ENCODE measurements at places on chromosomes 4 and X. TPM values are rescaled to one million over a fixed set of nuclear protein-coding genes. Genes with fewer than 3 reads are reported as not detected.

DNA sequence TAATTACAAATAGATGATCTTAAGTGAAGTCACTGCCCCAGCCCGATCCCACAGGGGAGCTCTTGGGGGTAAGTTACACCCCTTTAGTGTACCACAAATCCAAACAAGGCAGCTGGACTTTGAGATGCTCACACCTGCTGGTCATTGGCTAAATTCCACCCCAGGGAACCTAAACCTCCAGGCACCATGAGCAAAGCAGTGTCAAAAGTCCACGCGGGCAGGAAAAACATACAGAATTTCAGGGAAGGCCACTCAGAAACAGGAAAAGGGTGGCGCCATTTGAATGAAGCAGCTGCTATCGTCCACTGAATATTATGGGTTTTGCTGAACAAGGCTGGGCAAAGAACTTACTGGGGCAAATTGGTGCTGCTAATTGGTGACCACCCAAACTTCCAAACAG, 30.9 kb downstream of the SUPT20HL1 start:
- H3K27ac ChIP-seq, result no peak overlapping the region
- H3K4me1 ChIP-seq, result no peaks in the 10 kb centered on the region
- H3K4me3 ChIP-seq, result no peak overlapping the region
- no peaks in the 10 kb centered on the region for H3K36me3 ChIP-seq

DNA sequence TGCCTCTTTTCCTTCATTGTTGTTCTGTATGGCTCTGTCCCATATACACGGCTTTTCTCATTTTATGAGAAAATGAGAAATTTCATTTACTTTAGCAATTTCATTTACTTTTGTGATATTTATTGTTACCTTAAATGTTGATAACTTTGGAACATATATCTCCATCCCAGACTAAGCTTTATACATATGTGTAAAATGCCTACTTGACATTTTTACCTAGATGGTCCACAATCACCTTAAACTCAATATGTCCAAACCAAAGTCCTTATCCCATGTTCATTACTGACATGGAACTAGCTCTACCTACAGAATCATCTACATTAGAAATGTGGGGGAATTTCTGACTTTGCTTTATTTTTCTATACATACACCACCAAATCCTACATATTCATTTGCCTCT, 590.5 kb upstream of the CT83 start:
- no peak overlapping the region for H3K27ac ChIP-seq
- no peaks in the 10 kb centered on the region for H3K36me3 ChIP-seq
- no peak overlapping the region for H3K4me3 ChIP-seq

DNA sequence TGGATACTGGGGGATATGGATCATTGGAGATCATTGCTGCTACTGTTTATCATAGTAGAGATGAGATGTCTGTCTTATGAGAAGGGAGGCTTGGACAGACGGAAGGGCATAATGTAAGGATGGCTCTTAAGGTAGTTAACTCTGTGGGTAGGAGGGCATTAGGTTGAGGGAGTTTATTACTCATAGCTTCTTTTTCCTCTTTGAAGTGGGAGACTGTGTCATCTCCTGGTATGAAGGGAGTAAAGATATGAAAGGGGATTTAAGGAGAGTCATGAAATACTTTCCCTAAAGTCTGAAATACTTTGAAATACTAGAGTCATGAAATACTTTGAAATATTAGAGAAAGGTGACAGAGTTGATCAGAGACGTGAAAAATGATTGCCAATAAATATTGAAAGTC, 255.5 kb upstream of the PITX2 start:
- H3K27ac ChIP-seq, result no peak overlapping the region
- no peaks in the 10 kb centered on the region for H3K4me1 ChIP-seq
- H3K36me3 ChIP-seq, result no peaks in the 10 kb centered on the region
- no peak overlapping the region for H3K4me3 ChIP-seq

DNA sequence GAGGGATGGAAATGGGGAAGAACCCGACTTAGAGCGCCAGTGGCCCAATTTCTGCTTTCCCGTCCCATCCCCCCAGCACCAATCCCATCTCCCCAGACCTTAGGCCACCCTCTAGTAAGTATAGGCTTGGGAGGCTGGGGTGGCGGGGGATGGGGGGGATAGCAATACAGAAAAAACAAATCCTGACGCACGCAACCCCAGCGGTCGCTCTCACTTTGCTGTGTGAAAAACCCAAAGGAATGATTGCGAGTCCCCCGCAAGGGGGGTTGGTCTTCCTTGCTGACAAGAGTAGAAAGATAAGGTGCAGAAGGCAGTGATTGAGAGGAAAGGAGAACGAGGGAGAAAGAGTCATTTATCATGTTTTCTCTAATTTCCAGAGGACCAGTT, 863 bp downstream of the CPE start:
- DNase-seq, result peak; percentile 47
- no peak overlapping the region for H3K27ac ChIP-seq
- no peak overlapping the region for H3K4me3 ChIP-seq
- H3K4me1 ChIP-seq, result peaks cover 5% of the 10 kb centered on the region

GRCh38 chr4:10120943-10121567, 4.5 kb upstream of the WDR1 start:
- DNase-seq, result peak; percentile 56
- H3K4me3 ChIP-seq, result no peak overlapping the region
- peak overlapping the region; percentile 42 for H3K27ac ChIP-seq
- H3K4me1 ChIP-seq, result no peaks in the 10 kb centered on the region

DNA sequence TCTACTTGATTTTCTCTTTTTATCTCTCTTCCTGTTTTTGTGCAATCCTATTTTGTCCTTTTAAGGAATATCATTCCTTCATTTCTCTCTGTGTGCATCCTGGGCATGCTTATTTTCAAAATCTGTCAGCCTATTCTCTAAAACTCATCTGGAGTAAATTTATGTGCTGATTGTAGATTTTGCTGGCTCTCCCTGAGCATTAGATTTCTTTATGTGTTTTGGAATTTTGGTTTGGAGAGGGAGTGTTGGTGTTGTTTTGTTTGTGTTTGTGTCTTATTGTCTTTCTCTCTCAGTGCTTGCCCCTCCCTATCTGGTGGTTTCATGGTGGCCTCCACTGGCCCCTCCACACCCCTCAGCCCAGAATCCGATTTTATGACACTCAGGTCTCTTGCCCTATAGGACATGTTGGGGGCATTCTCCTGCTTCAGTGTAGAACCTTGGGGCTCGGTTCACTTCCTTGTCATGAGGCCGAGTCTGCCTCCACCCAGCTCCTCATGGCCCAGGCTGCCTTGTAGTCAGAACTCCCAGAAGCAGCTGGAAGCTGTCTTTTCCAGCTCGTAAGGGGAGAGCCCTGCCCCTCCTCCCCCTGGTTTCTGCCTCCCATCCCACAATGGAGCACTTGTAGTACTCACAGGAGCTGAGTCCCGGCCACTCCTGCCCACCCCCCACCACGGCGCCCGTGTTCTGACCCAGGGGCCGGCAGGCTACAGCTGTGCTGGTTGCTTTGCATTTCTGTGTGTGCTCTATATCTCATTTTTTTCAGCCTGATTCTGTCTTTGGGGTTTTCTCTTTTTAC, 24.5 kb upstream of the PJA1 start:
- peaks cover 11% of the 10 kb centered on the region for H3K27me3 ChIP-seq
- H3K4me1 ChIP-seq, result peaks cover 7% of the 10 kb centered on the region
- H3K4me3 ChIP-seq, result no peak overlapping the region
- no peak overlapping the region for H3K27ac ChIP-seq
- peak; percentile 96 for DNase-seq

- peaks cover 10% of the 10 kb centered on the region for H3K27me3 ChIP-seq
- H3K4me3 ChIP-seq, result no peak overlapping the region
- no peak overlapping the region for H3K27ac ChIP-seq
- no peak for DNase-seq
- H3K36me3 ChIP-seq, result no peaks in the 10 kb centered on the region
Observed at GRCh38 chrX:42771506-42772335, 6.2 kb downstream of the PPP1R2C start.

- no peak overlapping the region for H3K27ac ChIP-seq
- H3K4me3 ChIP-seq, result no peak overlapping the region
Observed at GRCh38 chr4:152997288-152997687, 61.2 kb downstream of the FHDC1 start.

- H3K36me3 ChIP-seq, result no peaks in the 10 kb centered on the region
- DNase-seq, result no peak
- no peak overlapping the region for H3K4me3 ChIP-seq
- no peak overlapping the region for H3K27ac ChIP-seq
- H3K4me1 ChIP-seq, result no peaks in the 10 kb centered on the region
- peaks cover 6% of the 10 kb centered on the region for H3K27me3 ChIP-seq
Observed at GRCh38 chrX:117429501-117429900, 687.1 kb downstream of the KLHL13 start.

- no peak for DNase-seq
- no peak overlapping the region for H3K4me3 ChIP-seq
- H3K27ac ChIP-seq, result no peak overlapping the region
- no peaks in the 10 kb centered on the region for H3K36me3 ChIP-seq
Observed at GRCh38 chrX:129771266-129771995, 8.3 kb upstream of the SASH3 start.

DNA sequence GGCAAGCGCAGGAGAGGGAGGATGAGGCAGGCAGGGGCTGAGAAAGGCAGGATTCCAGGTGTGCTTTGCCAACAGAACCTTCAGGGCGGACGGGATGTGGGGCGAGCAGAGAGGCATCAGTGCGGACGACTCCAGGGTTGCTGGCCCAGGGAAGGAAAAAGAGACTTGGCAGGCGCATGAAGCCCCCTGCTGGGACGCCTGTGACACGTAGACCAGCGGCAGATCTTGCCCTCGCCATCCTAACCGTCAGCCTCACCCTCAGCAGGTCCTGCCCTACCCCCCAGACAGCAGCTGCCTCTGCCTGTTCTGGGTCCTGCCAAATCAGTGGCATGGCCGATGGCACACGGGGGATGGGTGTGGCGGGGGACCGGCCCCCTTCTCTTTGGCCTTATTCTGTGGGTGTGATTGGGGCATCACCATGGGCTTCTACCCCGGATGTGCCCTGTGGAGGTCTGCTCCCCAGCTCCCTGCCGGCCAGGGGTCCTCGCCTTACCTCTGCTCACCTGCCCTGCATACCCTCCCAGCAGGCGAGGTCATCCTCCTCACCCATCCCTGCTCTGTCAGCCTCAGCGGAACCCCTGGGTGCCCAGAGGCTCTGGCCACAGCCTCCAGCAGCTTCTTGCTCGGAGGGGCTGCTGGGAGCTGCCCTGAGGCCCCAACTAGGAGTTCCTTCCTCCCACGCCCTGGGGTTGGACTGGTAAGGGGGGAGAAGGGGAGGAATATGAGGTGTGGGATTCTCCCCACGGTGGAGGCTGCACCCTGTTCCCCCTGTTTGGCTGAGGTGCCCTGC, 2.9 kb upstream of the SH3BP2 start:
- H3K4me3 ChIP-seq, result no peak overlapping the region
- peaks cover 2% of the 10 kb centered on the region for H3K4me1 ChIP-seq

DNA sequence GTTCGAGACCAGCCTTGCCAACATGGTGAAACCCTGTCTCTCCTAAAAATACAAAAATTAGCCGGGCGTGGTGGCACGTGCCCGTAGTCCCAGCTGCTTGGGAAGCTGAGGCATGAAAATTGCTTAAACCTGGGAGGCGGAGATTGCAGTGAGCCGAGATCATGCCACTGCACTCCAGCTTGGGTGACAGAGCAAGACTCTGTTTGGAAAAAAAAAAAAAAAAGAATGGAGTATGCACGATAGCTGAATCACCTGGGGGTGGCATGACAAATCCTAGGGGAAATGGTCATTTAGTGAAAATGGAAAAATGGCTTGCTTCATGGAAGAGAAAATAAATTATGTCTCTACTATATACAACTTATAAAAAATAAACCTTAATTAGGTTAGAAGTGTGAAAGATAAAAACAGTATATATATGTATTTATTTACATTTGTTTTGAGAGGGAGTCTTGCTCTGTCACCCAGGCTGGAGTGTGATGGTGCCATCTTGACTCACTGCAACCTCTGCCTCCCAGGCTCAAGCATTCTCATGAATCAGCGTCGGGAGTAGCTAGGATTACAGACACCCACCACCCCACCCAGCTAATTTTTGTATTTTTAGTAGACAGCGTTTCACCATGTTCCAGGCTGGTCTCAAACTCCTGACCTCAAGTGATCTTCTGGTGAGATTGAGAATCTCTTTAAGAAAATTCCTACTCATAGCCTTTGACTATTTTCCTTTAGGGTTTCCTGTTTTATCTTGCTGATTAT, 19.3 kb upstream of the ING2 start:
- no peaks in the 10 kb centered on the region for H3K27me3 ChIP-seq
- DNase-seq, result no peak
- H3K27ac ChIP-seq, result no peak overlapping the region
- H3K4me3 ChIP-seq, result no peak overlapping the region

- no peaks in the 10 kb centered on the region for H3K36me3 ChIP-seq
- no peaks in the 10 kb centered on the region for H3K4me1 ChIP-seq
- H3K27ac ChIP-seq, result no peak overlapping the region
Observed at GRCh38 chr4:72394012-72394663, 174.9 kb downstream of the ADAMTS3 start.

GRCh38 chr4:169440446-169440845, 169.7 kb upstream of the SH3RF1 start:
- peaks cover 3% of the 10 kb centered on the region for H3K36me3 ChIP-seq
- no peak overlapping the region for H3K4me3 ChIP-seq
- no peaks in the 10 kb centered on the region for H3K27me3 ChIP-seq
- no peak overlapping the region for H3K27ac ChIP-seq
- DNase-seq, result no peak
- peaks cover 3% of the 10 kb centered on the region for H3K4me1 ChIP-seq

DNA sequence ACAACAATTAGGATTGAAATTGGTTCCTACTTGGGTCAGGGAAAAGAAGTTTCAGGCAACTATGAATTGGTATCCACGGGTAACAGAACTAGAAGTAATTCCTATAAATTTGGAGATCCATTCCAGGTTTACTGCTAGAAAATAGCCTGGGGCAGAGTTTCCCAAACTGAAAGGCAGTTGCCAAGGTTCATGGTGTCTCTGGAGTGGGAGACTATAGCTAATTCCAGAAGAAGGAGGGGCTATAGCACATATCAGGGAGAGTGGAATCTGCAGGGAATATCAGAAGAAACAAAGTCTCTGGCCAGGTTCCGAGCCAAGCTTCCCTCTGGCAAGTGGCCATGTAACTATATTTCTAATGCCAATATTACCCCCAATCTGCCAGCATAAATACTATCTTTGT, 166.3 kb downstream of the GALNTL6 start:
- peak; percentile 1 for DNase-seq
- no peaks in the 10 kb centered on the region for H3K27me3 ChIP-seq
- H3K4me3 ChIP-seq, result no peak overlapping the region

GRCh38 chr4:39305912-39306677, 60.1 kb downstream of the RFC1 start:
- peaks cover 4% of the 10 kb centered on the region for H3K4me1 ChIP-seq
- H3K27me3 ChIP-seq, result no peaks in the 10 kb centered on the region
- peaks cover 15% of the 10 kb centered on the region for H3K36me3 ChIP-seq
- DNase-seq, result no peak
- no peak overlapping the region for H3K4me3 ChIP-seq

DNA sequence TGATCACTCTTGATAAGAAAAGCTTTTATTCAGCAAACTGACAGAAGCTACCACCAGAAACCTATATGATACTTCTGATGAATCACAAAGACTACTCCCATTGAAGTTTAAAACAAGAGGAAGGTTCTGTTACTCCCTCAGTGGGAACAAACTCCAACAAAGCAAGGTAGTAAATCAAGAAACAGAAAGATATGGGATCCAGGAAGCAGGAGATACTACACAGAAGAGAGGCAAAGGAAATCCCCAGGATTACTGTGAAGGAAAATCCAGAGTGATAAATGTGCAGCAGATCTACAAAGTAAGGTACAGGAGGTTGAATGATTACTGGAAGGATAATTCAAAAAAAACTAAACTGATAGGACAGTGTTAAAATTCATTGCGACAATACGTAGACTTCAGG, 222.4 kb downstream of the HHIP start:
- H3K27ac ChIP-seq, result no peak overlapping the region
- no peak for DNase-seq
- no peaks in the 10 kb centered on the region for H3K36me3 ChIP-seq
- peaks cover 9% of the 10 kb centered on the region for H3K4me1 ChIP-seq
- no peak overlapping the region for H3K4me3 ChIP-seq

The ABCE1 gene
- 72.6 TPM for total RNA-seq

The SMIM31 gene
- total RNA-seq, result 2.3 TPM

The TEC gene
- total RNA-seq, result 19.8 TPM

The PTPN13 gene
- total RNA-seq, result 79.8 TPM

The GAGE13 gene
- total RNA-seq, result not detected

Data from lung (tissue), 17 donors.